ENCODE measurements at places on chromosomes 11 and 22.

GRCh38 chr11:115396533-115396932, 107.7 kb downstream of the CADM1 start:
- no peak for DNase-seq

DNA sequence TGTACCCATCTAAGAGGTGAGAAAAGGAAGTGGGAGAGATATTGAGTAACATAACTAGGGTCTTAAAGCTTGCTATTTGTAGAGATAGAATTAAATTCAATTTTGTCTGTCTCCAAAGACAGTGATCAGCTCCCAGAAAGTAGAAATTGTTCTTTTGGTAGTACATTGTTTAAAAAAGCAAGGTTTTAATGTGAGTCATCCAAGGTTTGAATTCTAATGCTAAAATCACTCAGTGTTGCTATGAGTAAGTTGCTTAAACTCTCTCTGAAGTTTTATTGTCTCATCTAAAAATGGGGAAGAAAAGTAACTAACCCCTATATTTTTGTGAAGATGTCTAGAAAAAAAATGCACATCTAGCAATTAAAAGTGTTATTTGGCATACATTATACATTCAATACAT, 1004.5 kb upstream of the CCDC90B start:
- no peak for DNase-seq

GRCh38 chr11:78564490-78565467, 9.9 kb downstream of the NARS2 start:
- DNase-seq, result no peak

- DNase-seq, result no peak
Measured at GRCh38 chr11:39741066-39741465, 1718.4 kb downstream of the LRRC4C start.

DNA sequence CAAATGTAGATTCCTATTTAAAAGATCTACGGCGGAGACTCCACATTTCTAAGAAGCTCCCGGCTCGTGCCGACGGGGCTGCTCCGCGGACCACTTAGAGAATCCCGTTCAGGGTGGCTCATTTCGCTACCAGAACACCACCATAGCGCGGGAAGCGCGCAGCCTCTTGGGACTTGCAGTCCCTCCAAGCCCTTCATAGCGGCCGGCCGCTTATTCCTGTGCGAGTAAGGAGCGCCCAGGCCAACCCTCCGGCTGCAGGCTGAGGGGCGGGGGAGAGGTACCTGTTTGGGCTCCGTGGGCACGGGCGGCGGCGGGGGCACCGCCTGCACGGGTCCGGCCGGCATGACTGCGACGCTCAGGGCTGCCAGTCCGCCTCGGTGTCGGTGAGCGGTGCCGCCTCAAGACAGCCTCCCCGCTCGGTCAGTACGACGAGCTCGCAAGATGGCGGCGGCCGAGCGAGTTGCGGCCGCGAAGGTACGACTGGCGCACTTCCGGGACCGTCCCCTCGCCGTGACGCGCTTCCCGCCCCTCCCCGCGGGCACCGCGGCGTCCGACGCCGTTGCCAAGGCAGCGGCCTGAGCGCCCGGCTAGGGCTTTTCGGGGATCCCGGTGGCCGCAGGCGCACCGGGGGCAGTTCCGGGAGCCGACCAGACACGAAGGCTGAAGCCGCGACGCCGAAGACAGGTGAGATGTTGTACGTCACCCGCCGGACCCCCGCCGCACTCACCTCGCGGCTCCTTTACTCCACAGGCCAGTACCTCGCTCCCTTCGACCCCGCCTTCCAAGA, at the start of the genes CCDC157 and SF3A1:
Gene CCDC157, plus strand, starts transcription at position 559 of the 787 bp plus-strand sequence. CDS start 8,994 bp downstream, outside the sequence.
Gene SF3A1, minus strand, starts transcription at position 446 of the 787 bp plus-strand sequence. Its CDS starts 102 bp downstream, at position 344.
- DNase-seq, result peak; percentile 71

DNA sequence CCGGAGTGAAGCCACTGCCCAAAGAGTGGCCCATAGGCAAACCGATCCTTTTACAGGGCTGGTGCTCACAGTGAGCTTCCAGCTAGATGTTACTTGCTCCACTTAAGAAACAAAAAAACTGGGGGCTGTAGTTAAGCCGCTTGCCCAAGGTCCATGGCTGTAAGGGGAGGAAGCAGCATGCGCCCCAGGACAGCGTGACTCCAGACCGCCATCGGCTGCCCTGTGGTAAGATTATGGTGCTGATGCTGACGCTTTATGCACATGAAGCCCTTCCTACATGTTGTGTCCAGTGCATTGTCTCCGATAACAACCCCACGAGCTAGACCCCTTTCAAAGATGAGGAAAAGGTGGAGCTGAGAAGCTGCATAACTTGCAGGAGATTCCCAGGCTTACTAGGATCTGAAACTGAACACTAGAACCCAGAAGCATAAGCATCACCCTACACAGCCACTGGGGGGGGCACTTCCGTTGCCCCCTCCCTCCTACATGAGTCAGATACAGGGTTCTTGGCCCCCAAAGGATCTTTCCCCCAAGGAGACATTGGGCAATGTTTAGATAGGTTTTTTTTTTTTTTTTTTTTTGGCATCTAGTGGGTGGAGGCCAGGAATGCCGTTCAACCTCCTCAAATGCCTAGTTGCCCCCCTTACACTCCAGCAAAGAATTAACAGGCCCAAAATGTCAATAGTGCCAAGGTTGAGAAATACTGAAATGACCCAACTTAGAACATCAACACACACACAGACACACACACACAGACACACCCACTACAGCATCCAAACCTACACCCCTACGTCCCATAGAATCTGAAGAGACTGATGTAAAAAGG, 53.9 kb downstream of the MN1 start:
- DNase-seq, result no peak

DNA sequence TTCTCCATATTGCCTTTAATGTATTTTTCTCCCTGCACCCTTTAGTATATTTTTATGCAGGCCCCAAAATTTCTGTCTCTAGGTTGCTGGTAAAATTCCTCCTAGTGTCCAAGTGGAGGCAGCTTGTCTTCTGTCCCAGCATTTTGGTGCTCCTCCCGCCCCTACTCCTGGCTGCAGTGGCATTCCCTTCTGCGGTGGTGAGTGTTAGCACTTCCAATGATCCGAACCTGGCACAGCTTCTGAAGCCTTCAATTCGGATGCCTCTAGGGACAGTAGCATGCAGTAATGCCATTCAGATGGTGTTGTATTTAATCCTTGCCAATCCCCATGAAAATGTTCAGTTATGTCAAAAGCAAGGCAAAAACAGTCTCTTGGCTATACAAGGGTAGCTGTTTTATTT, 5.9 kb downstream of the YWHAH start:
- no peak for DNase-seq

- no peak for DNase-seq
Measured at GRCh38 chr11:95308512-95309035, 77.6 kb upstream of the SESN3 start.

DNA sequence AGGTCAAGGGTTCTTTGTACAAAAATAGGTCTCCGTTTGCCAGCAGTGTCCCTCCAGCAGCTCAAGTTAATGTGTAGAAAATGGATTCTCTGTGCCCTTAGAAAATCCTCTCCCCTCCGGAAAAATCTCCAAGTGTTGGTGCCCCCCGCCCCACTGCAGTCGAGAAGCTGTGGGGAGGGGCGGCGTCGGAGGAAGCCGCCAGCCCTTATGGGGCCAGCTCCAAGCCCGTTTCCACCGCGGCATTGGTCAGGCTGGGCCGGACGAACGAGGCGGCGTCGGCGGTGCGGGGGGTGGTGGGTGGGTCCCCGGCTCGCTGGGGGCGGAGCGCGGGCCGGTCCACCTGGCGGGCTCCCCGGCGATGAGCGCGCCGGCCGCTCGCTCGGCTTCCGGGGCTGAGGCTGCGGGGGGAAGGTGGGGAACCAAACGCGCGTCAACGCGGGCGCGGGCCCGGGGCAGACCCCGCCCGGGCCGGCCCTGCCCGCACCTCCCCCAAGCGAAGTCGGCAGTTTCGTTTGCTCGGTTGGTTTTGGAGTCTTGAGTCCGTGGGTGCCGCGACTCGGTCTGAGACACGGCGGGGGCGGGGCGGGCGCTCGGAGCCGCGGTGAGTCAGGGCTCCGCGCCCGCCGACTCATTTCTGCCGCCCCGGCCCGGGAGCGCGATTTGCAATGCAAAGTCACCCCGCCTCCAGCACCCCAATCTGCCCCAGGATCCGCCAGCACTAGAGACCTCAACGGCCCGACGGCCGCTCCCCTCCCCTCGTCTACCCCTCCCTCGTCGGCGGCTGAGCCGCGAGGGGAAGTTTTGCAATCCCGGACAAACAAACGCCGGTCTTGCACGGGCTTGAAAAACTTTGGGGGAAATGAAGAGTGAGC, 1.4 kb downstream of the ASCL2 start:
- peak; percentile 48 for DNase-seq

GRCh38 chr22:40156001-40156516, 21.7 kb upstream of the TNRC6B start:
- DNase-seq, result no peak

DNA sequence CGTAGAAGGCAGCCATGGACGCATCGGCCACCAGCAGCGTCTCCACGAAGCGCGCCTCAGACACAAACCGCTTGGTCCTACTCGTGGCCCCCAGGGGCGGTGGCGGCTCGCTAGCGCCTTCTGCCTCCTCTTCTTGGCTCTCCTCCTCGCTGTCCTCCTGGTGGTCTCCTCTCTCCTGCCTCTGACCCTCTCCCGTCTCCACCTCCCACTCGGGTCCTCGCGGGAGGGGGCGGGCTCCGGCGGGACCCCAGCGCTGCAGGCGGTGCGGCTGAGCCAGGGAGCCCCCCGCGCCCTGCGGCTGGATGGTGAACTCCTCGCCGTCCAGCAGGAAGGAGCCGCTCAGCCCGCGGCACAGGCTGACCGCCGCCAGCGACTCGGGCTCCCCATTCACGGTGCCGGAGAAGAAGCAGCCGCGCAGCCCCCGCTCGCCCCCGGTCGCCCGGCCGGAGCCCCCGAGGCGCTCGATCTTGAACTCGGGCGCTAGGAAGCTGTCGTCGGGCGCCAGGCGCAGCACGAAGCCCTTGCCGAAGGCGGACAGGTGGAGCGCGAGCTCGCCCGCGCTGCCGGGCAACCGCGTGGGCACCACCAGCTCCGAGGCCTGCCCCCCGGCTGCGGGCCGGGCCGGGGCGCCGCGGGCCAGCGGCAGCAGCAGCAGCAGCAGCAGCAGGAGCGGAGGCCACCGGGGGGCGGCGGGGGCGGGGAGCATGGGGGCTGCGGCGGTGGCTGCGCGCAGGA, 661 bp downstream of the ADAMTS8 start:
- no peak for DNase-seq

- DNase-seq, result no peak
Measured at GRCh38 chr22:45450921-45451651, 37.6 kb downstream of the RIBC2 start.

DNA sequence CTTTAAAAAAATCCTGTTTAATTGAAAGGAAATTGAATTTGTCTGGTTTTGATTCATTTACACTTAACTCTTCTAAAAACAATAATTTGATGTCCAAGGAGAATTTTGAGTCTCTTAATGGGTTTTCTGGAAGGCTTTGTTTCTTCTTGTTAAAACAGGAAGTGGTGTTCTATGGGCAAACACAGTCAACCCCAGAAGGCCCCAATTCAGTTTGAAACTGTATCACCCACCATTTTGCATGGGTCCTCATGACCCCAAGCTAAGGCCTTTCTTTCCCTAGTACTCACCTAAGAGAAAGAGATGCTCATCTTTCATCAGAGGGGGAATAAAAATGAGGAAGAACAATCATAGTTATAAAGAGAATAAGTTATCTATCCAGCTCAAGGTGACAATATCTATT, 10.6 kb downstream of the FLI1 start:
- no peak for DNase-seq

DNA sequence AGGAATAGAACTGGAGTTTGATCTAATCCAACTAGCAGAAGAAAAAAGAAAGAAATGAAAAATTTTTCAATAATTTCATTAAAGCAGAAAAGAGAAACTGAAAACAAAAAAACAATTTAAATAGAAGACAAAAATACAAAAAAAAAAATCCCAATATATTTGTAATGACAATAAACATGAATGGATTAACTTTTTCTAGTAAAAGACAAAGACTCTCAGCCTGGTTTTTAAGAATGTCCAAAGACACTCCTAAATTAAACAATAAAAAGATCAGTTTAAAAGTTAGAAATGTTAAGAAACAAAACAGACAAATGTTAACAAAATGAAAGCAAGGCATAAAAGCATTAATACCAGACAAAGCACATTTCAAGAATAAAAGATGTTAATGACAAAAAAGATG, 50.3 kb upstream of the ME3 start:
- DNase-seq, result no peak

DNA sequence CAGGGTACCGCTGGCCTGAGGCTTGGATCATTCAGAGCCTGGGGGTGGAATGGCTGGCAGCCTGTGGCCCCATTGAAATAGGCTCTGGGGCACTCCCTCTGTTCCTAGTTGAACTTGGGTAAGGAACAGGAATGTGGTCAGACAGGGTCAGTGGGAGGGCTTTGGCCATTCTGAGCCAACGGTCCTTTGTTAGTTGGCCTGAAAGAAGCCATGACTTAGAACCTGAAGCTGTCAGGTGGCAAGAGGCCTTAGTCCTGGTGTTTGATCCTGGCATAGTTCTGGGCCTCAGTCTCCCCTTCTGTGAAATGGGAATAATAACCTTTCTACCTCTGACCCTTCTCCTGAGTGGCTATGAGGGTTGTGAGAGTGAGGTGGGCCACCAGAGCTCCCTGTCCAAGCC, 8.3 kb downstream of the PGAP2 start:
- DNase-seq, result no peak

GRCh38 chr11:86418917-86419316, 44.2 kb downstream of the CCDC81 start:
- DNase-seq, result no peak

- DNase-seq, result no peak
Measured at GRCh38 chr11:64826062-64826461, 15.7 kb upstream of the MEN1 start.

DNA sequence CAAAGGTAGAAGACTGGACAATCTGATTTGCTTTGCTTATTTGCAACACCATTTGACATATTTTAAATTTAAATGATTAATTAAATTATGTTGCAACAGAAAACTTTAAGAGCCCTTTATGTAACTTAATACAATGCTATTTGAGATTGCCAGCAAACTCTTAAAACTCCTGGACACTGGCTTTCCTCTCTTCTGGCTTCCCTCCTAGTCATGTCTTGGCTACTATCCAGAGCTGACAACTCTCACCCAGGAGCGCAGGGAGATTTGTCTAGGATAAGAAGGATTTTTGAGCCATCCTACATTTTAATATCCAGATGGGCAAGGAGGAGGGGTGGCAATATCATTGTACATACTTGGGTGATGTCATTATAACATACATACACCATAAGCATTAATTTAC, 134.3 kb downstream of the ELP4 start:
- DNase-seq, result no peak

- no peak for DNase-seq
Measured at GRCh38 chr22:32649515-32650200, 151.8 kb upstream of the TIMP3 start.

- no peak for DNase-seq
Measured at GRCh38 chr11:25547292-25547691, 784.6 kb upstream of the ANO3 start.

DNA sequence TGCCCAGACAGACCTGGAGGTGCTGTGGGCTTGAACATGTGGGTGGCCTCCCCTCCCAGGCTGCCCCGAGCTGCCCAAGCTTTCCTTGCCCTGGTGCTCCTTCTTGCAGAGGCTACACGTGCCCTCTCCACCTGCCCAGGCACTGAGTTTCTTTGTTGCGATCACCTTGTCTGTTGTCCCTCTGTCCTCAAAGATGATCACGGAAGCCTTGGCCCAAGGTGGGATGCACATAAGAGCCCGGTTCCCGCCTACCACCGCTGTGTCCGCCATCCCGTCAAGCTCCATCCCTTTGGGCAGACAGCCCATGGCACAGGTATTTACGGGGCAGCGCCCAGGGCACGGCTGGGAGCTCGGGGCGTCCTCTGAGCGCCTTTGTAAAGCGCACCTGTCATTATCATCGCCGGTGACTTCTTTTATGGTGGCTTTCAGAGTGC, 67.5 kb downstream of the MED15 start:
- no peak for DNase-seq
